Activated CD4-positive, CD25-positive, alpha-beta regulatory T cell (primary cell): ENCODE measurements at places on chromosomes 16 and 17.
A peak's percentile ranks its signal among the peaks of the same experiment; 100 is the strongest.

GRCh38 chr16:68367030-68367429 is 56.2 kb downstream of the PRMT7 start:
- DNase-seq, result no peak

GRCh38 chr17:45740553-45741330 is 43.4 kb upstream of the CRHR1 start:
- no peak for DNase-seq

GRCh38 chr17:63338272-63338671 is 107.8 kb downstream of the CYB561 start:
- no peak for DNase-seq

- no peak for DNase-seq
These were observed 19.0 kb upstream of the LHX1 start for GRCh38 chr17:36918211-36918691.

DNA sequence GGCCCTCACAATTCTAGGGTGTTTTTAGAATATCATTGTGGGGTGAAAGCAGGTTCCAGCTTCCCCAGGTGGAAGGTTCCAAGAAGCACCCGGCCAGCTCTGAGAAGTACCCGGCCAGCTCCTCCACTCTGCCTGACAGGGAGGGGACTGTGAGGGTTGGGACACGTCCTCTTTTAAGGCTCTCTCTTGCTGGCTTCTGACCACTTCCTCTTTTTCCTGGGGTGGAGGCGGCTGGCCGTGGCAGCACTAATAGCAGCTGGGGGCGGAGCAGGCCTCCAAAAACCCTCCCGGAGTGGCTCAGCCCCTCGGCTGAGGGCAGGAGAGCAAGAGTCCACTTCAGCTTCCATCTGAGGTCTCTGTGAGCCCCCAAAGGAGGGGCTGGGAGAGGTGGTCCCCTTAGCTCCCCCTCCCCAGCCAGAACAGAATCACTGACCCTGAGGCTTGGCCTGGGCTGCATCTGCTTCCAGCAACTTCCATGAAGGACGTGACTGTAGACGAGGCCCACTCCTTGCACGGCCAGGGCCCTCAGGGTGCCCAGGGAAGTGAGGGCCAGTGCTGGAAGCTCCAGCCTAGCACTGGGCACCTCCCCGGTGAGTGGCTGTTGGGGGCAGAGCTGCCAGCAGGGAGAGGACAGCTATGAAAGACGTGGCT is 26.7 kb upstream of the PLCG2 start:
- no peak for DNase-seq

GRCh38 chr17:76643553-76644148 is at the start of gene ST6GALNAC1:
TSS of gene ST6GALNAC1 (minus strand) at chr17:76643757. CDS start at chr17:76643638, 119 bp downstream.
- no peak for DNase-seq

DNA sequence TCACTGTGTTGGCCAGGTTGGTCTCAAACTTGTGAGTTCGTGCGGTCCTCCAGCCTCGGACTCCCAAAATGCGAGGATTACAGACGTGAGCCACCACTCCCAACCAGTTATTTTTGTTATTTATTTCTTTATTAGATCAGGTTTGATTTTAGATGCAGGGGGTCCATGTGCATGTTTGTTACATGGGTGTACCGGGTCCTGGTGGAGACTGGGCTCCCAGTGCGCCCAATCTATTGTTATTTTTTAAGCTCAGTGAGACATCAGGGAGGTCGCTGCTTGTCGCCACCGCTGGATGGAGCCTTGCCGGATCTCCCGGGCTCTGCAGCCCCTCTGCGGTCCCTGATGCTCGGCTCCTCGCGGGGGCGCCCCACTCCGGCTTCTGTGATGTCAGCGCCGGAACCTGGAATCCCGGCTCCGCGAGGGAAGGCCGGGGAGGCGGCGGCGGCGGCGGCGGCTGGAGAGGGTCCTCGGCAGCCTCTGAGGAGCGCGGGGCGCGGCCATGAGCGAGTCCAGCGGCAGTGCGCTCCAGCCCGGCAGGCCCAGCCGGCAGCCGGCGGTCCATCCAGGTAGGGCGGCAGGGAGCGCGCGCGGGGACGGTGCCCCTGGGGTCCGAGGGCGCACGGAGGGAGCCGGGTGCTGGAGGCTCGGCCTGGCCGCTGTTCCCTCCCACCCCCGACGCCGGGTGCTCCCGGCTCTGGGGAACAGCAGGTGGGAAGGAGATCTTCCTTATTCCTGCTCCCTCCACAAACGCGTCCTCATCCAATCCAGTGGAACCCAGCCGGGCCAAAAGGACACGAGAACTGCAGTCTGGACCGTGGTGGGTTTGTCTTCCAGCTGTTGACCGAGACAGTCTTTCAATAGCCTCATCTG is at the start of gene TMC7:
Gene TMC7 (plus strand): TSS at position 370 of the 870 bp plus-strand sequence. CDS start 130 bp downstream, at position 500.
- no peak for DNase-seq

DNA sequence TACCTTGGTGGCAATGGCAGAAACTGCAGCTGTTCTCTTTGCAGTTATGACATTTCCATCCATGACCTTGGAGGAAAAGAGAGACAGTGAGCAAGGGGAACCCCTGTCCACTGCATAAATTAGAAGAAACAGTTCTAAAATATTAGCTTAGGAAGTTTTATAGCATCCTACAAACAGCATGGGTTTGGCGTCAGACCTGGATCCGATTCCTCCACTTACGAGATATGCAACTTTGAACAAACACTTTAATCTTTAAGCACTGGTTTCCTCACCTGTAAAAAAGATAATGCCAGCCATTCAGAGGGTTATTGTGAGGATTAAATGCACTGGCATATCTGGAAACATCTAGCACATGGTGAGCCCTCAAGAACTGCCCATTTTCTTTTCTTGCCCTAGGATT is 2.6 kb downstream of the CRYM start:
- DNase-seq, result no peak

- DNase-seq, result no peak
These were observed 14.6 kb downstream of the CDH3 start for GRCh38 chr16:68659412-68660358.

DNA sequence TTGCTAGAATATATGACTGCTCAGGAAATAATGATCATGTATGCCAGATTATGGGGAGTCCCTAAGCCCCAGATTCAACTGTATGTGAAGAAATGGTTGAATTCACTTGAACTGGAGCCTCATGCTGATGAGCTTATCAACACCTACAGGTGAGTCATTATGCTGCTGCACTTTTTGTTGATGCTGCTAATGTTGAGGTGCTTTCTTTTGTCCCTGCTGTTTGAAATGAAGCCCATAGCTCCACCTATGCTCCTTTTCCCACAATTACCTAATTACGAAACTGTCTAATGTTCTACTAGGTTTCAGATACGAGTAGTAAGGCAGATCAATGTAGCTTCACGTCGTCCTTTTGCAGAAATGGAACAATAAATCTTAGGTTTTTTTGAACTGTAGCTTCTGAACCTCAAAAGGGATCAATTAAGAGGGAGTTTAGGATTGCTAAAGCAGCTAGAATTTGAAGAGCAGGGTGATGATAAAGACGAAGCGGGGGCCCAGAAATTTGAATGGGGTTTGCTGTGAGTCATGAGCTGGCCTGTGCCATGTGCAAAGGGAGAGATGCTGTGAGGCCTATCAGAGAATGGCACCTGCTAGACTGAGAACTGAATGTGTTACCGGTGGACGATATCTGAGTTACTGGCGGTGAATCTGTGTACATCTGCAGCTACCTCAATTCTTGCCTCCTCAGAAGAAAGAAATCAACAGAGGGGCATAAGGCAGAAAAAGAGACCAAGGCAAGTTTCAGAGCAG is 6.1 kb upstream of the UQCRC2 start:
- DNase-seq, result no peak

GRCh38 chr16:56946767-56947603 is 14.8 kb upstream of the CETP start:
- DNase-seq, result no peak

GRCh38 chr17:4017377-4017776 is 53.1 kb upstream of the ATP2A3 start:
- no peak for DNase-seq

- DNase-seq, result no peak
These were observed 63.7 kb upstream of the MRTFB start for GRCh38 chr16:14007450-14007849.

GRCh38 chr17:81031566-81032550 is 3.1 kb upstream of the BAIAP2 start:
- DNase-seq, result no peak

DNA sequence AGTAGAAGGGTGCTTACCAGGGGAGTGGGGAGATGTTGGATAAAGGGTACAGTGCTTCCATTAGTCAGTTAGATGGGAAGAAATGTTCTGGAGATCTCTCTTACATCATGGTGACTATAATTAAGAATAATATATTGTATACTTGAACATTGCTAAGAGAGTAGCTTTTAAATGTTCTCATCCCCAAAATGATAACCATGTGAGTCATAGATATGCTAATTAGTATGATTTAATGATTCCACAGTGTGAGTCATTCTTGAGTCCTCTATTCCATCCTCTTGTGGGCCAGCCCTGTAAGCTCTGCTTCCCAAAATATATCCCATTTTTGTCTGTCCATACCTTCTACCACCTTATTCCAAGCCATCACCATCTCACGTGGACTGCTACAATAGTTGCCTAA is 80.6 kb upstream of the CDH11 start:
- no peak for DNase-seq

- DNase-seq, result no peak
These were observed 215.5 kb upstream of the RPL38 start for GRCh38 chr17:73987845-73988509.

DNA sequence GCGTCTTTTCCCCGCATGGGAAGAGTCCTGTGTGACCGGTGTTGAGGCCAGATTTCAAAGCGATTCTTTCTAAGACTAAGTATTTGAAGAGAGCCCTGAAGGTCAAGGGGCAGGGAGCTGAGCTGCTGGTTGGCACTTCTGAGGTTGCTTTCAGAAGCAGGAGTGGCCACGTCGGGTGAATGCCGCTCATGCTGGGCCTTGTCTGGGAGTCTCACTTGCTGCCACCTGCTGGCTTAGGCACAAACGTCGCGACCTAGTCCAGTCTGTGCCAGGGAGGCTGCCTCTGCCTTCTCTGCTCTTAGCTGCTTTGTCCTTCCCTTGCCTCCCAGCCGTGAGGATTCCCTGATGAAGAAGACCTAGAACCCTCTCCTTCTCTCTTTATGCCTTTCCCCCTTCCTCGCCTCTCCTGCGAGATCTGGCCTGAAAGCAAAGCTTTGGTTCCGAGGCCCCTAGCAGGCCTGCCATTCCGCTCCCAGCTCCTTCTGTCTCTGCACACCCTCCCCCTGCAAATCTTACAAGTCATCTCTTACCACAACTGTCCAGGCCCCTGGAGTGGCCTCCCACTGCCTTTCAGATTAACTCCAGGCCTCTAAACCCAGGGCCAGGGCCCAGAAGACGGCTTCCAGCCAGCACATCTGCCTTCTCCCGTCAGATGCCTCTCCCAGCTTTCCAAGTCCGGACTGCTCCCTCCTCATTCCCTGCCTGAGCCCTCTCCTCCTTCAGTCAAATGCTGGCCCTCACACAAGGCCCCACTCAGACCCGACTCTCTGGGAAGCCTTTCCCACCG is 11.4 kb downstream of the CTNS start:
- DNase-seq, result peak; percentile 11

- DNase-seq, result no peak
These were observed 228.8 kb downstream of the SEC14L1 start for GRCh38 chr17:77369544-77369971.

DNA sequence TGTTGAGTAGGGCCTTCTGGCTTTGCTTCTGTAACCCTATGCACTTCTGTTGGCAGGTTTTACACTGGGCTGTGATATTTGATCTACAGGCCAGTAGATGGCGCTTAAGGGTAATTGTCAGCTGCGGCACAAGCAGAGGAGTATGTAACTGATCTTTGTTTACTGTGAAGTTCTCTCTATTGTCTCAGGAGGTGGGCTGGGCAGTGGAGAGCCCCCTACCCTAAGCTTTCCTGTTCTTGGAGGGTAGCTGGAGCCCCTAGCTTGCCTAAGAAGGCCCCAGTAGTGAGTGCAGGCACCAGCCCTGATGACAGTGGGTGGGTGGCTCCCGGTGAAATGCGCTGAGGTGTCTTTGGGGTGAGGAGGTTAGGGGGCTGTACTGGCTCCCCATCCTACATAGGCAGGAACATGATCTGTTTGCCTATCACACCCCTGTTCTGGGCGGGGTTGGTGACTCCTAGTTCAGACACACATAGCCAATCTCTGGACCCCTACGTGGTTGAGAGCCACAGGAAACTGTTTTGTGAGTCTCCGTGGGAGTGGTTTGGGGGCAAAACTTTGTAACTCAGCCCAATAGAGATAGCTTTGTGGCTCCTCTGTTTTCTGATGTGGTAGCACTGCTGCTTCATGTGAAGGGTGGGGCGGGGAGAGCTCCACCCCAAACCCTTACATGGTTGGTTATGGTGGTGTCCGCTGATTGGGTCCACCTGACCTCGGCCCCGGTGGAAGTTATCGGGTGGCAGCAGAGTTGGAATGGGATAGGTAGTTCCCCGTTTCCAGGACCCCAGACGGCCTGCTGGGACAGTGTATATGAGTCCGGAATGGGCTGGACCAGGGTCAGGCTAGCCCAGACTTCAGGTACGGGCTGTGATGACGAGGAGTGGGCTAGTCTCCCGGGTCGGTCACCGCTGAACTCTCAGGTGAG is 60.4 kb downstream of the SLFN11 start:
- peak; percentile 67 for DNase-seq

DNA sequence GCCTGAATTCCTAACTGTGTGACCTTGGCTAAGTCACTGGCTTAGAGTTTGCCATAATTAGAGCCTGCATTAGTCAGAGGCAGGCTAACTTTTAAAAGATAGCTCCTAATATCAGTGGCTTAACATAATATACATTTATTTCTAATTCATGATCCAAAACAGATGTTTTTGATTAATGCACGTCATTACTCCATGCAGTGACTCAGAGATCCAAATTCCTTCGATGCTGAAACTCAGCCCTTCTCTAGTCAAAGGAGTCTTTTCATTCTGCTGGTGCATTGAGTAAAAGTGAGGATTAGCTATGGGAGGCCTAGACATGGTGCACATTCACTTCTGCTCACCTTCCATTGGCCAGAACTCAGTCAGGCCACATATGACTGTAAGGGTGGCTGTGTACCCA is 49.8 kb downstream of the IRX3 start:
- DNase-seq, result no peak

GRCh38 chr17:63998721-63999679 is 849 bp downstream of the PRR29 start:
- DNase-seq, result no peak

DNA sequence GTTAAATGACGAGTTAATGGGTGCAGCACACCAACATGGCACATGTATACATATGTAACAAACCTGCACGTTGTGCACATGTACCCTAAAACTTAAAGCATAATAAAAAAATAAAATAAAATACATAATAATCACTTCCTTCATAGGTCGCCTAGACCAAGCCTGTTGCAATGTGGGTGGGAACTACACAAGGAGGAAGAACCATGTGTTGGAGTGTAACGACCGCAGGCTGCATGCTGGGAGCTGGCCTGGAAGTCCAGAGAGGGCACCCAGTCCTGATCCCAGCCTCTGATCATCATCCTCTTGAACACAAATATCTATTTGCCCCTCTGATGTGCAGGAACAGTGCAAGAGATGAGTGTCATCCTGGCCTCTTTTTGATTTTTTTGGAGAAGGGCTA is 224.7 kb upstream of the ASIC2 start:
- DNase-seq, result no peak

GRCh38 chr16:75482434-75483205 is 12.6 kb downstream of the CHST6 start:
- DNase-seq, result no peak
